ENCODE measurements at places on chromosomes 13 and 19. TPM values are rescaled to one million over a fixed set of nuclear protein-coding genes. Genes with fewer than 3 reads are reported as not detected.

Gene LHB
- total RNA-seq: 1.4 TPM

Gene PLIN5
- total RNA-seq: 0.65 TPM

Gene NCAN
- not detected for total RNA-seq

Gene STARD13
- total RNA-seq: not detected

Gene CDC34
- 68.5 TPM for total RNA-seq

Gene GATAD2A
- total RNA-seq: 232 TPM

DNA sequence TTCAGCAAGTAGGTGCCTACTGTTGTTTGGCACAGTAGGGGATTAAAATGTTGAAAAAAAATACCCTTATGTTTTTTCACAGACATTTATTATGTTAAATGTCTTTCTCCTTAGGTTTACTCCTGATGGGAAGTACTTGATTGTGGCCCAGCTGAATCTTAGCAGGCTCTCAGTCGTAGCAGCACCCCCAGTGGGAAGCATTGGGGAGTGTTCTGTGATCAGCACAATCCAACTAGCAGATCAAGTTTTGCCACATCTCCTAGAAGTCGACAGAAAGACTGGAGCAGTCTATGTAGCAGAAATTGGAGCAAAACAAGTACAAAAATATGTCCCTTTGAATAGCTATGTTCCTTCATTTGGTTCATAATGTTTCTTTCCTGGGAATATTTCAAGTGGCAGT lies 9.3 kb downstream of the NHLRC3 start:
- no peak for DNase-seq
- H3K27me3 ChIP-seq: no peaks in the 10 kb centered on the region
- H3K27ac ChIP-seq: no peak overlapping the region
- peaks cover 45% of the 10 kb centered on the region for H3K36me3 ChIP-seq

DNA sequence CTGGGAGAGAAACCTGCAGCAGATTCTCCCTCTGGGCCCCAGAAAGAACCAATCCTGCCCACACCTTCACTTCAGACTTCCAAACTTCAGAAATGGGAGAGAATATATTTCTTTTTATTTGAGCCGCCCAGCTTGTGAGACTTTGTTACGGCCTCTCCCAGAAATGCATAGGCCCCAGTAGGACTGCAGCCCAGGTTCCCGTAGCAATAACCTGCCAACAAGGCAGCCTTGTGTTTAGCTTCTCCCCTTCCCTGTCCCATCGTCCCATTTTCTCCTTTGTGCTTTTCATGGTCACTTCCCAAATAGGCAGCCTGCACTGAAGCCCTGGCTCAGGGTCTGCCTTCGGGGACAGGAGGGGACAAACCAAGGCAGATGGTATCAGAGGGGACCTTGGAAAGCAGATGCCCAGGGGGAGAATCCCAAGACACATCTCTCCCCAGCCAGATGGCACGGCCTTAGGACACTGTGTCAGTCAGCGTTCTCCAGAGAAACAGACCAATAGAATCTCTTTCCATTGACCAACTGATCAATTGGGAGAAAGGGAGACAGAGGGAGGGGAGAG lies 3.7 kb upstream of the ARHGEF7 start:
- no peak for DNase-seq
- no peak overlapping the region for H3K4me3 ChIP-seq
- peaks cover 16% of the 10 kb centered on the region for H3K4me1 ChIP-seq
- no peak overlapping the region for H3K27ac ChIP-seq

GRCh38 chr13:71828117-71828516 lies 38.9 kb downstream of the DACH1 start:
- DNase-seq: peak; percentile 8
- H3K36me3 ChIP-seq: no peaks in the 10 kb centered on the region
- H3K27me3 ChIP-seq: no peaks in the 10 kb centered on the region
- no peaks in the 10 kb centered on the region for H3K4me1 ChIP-seq
- no peak overlapping the region for H3K27ac ChIP-seq

GRCh38 chr13:48151363-48152161 lies 56.7 kb upstream of the MED4 start:
- DNase-seq: no peak
- no peak overlapping the region for H3K4me3 ChIP-seq
- H3K27me3 ChIP-seq: no peaks in the 10 kb centered on the region
- no peaks in the 10 kb centered on the region for H3K36me3 ChIP-seq
- H3K27ac ChIP-seq: peak overlapping the region; percentile 26
- H3K4me1 ChIP-seq: peaks cover 31% of the 10 kb centered on the region

- DNase-seq: no peak
- peaks cover 9% of the 10 kb centered on the region for H3K36me3 ChIP-seq
- peaks cover 75% of the 10 kb centered on the region for H3K4me1 ChIP-seq
- no peaks in the 10 kb centered on the region for H3K27me3 ChIP-seq
- H3K4me3 ChIP-seq: peak overlapping the region; percentile 93
Measured at GRCh38 chr19:45094137-45094536, 1.2 kb downstream of the PPP1R37 start.

- H3K27ac ChIP-seq: no peak overlapping the region
- no peaks in the 10 kb centered on the region for H3K27me3 ChIP-seq
- H3K36me3 ChIP-seq: no peaks in the 10 kb centered on the region
Measured at GRCh38 chr13:33233547-33233946, 52.0 kb downstream of the STARD13 start.

GRCh38 chr19:1020868-1021425 lies at the start of gene TMEM259:
TMEM259 (minus strand) TSS chr19:1021123; CDS start chr19:1020996, 127 bp downstream.
- peak within 1 kb of the TSS; percentile 100 for H3K27ac ChIP-seq
- no peaks in the 10 kb centered on the region for H3K27me3 ChIP-seq
- DNase-seq: peak; percentile 98

DNA sequence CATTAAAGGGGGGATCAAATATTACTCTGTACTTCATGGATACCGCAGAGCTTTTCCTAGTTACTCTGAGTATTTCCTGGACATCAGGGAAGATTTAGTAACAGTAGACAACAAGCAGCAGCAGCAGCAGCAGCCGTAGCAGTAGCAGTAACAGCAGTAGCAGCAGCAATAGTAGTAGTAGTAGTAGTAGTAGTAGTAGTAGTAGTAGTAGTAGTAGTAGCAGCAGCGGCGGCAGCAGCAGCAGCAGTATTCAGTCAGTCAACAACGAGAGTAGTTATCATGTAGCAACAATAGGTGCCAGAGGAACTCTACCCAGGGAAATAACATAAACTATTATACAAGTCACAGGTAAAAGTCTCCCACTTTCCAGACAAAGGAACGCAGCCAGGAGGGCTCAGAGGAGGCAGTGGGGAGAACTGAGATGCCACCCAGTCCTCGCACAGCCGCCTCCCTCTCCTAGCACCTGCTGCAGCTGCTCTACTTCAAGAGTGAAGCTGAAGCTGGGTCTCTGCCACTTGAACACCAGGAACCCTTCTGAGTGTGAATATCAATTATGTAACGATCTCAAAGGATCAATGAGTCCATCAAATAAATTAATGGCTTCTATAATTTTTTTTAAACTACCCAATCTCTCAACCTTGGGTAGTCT lies 1.3 kb upstream of the DOCK9 start:
- H3K36me3 ChIP-seq: no peaks in the 10 kb centered on the region
- no peak overlapping the region for H3K4me3 ChIP-seq

GRCh38 chr13:113886561-113887112 lies 22.8 kb upstream of the GAS6 start:
- no peak for DNase-seq
- no peaks in the 10 kb centered on the region for H3K27me3 ChIP-seq
- H3K36me3 ChIP-seq: no peaks in the 10 kb centered on the region
- H3K4me3 ChIP-seq: no peak overlapping the region

- peaks cover 29% of the 10 kb centered on the region for H3K4me1 ChIP-seq
- H3K4me3 ChIP-seq: no peak overlapping the region
- peak; percentile 40 for DNase-seq
Measured at GRCh38 chr19:40365613-40366401, 17.3 kb downstream of the PLD3 start.

DNA sequence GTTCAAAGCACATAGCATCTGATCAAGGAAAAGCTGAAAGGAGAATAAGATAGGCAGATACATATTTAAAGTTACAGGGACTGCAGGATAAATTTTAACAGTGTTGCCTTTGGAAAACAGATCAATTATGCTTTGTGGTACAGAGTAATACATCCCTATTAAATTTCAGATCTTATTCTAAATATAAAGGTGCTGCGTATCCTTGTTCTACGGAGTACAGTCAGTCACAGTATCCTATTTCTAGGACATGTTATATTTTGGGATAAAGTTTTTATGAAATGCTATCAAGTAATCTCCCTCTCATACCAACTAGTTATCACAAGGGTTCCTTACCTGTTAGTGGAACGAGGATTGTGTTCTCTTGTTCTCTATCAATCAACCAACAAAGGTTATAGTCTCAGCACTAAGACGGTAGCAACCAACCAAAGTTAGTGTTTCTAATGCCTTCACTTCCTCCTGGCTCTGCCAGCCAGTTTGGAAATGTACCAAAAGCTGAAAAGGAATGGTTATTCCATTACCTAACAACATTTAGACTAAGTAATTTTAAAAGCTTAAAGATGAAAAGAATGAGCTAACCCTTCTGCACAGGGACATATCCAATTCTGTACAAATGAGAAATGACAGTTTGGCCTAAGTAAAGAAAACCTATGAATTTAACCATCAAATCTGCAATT lies 35.2 kb downstream of the TSC22D1 start:
- no peak overlapping the region for H3K4me3 ChIP-seq
- H3K27ac ChIP-seq: no peak overlapping the region
- peaks cover 13% of the 10 kb centered on the region for H3K36me3 ChIP-seq

DNA sequence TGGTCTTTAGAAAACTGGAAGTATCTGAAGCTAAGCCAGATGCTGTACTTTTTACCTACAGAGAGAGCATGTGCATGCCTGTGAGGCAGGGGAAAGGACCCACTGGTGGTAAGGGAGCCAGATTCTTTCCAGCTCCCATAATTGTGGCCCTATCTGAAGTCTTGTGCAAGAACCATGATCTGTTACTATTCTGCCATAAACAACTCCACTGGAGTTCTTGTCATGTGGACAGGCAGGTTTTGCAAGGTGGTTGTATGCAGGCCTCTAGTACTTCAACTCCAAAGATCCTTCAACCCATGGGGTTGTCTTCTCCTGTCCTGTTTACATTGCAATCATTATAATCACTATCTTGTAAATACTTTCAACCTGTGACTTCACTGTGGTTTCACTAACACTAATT lies 14.1 kb downstream of the PROSER1 start:
- no peak overlapping the region for H3K27ac ChIP-seq
- H3K4me3 ChIP-seq: no peak overlapping the region
- no peak for DNase-seq
- no peaks in the 10 kb centered on the region for H3K4me1 ChIP-seq
- no peaks in the 10 kb centered on the region for H3K27me3 ChIP-seq

- no peaks in the 10 kb centered on the region for H3K36me3 ChIP-seq
- H3K27me3 ChIP-seq: no peaks in the 10 kb centered on the region
- peak; percentile 6 for DNase-seq
- H3K4me1 ChIP-seq: no peaks in the 10 kb centered on the region
- H3K27ac ChIP-seq: no peak overlapping the region
Measured at GRCh38 chr13:73631411-73631810, 502.8 kb downstream of the KLF12 start.

DNA sequence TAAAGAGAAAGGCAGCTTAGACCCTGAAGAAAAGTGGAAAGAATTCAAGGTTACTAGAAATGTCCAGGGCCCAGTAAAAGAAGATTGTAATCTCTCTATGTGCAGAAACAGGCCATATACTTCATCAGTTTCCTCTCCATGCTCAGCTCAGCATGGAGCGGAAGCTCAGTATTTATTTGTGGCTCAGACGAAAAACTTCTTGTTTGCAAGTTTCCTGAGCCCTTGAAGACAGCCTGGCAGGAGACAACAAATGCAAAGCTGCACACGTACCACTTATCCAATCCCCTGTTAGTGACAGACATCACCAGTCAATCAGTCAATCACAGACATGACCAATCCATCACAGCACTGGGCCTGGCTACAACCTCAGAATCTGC lies 8.1 kb upstream of the KLF2 start:
- no peaks in the 10 kb centered on the region for H3K36me3 ChIP-seq
- H3K4me3 ChIP-seq: no peak overlapping the region
- no peaks in the 10 kb centered on the region for H3K27me3 ChIP-seq
- no peak overlapping the region for H3K27ac ChIP-seq

GRCh38 chr19:31908080-31908479 lies 437.3 kb upstream of the ZNF507 start:
- no peak overlapping the region for H3K27ac ChIP-seq
- no peak overlapping the region for H3K4me3 ChIP-seq
- H3K36me3 ChIP-seq: no peaks in the 10 kb centered on the region
- no peak for DNase-seq
- no peaks in the 10 kb centered on the region for H3K27me3 ChIP-seq

DNA sequence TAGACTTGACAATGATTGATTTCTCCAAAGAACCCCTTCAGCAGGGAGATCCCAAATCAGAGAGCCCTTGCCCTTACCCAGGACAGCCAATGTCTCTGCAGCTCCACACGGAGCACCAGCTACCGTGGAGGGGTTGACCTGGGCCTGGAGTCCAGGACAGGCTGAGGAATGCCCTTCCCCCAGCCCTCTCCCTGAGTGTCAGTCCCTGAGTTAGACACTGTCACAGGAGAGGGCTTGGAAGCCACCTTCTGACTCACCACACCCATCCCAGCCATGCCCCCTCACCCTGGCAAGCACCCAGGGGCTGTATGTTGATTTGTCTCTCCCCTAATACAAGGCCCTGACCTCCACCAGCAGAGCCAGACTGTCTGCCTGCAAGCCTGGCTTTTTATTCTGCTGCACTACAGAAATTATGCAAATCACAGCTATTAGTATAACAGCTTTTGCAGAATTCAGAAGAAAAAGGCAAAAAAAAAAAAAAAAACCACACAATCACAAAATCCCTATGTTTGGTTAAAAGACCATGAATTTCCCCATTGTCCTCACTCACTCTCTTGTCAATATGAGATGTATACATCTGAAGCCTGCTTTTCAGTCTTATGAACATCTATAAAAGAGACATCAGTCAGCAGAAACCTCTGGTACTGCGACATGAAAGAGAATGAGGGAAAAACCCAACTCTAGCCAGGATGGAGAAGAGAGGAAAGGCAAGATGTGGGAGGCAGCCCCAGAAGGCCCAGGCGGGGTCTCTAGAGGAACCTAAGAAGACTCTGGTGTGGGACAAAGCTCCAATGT lies 240.7 kb downstream of the UQCRFS1 start:
- DNase-seq: no peak
- no peak overlapping the region for H3K4me3 ChIP-seq
- no peaks in the 10 kb centered on the region for H3K4me1 ChIP-seq
- no peak overlapping the region for H3K27ac ChIP-seq
- H3K36me3 ChIP-seq: no peaks in the 10 kb centered on the region
- H3K27me3 ChIP-seq: no peaks in the 10 kb centered on the region

- DNase-seq: no peak
- no peak overlapping the region for H3K4me3 ChIP-seq
- H3K36me3 ChIP-seq: no peaks in the 10 kb centered on the region
- no peaks in the 10 kb centered on the region for H3K4me1 ChIP-seq
Measured at GRCh38 chr13:29573190-29573589, 22.3 kb downstream of the SLC7A1 start.

GRCh38 chr13:77339408-77339807 lies 12.5 kb upstream of the MYCBP2 start:
- peak overlapping the region; percentile 55 for H3K27ac ChIP-seq
- no peaks in the 10 kb centered on the region for H3K36me3 ChIP-seq
- no peak for DNase-seq
- no peaks in the 10 kb centered on the region for H3K27me3 ChIP-seq
- H3K4me3 ChIP-seq: no peak overlapping the region
- H3K4me1 ChIP-seq: peaks cover 9% of the 10 kb centered on the region

Measured in natural killer cell (primary cell).